Activated T-helper 1 cell treated with anti-CD3 and anti-CD28 coated beads, Interleukin-12 subunit alpha, Interleukin-12 subunit beta, Interleukin-2, Interleukin-4 antibody, amounts not matched to agents 30 ng/mL and 10 ng/mL and 1 ng/mL, durations not matched to agents 14 hours and 24 hours and 36 hours (primary cell): ENCODE measurements at places on chromosomes 4 and X. TPM values are rescaled to one million over a fixed set of nuclear protein-coding genes. Genes with fewer than 3 reads are reported as not detected.

DNA sequence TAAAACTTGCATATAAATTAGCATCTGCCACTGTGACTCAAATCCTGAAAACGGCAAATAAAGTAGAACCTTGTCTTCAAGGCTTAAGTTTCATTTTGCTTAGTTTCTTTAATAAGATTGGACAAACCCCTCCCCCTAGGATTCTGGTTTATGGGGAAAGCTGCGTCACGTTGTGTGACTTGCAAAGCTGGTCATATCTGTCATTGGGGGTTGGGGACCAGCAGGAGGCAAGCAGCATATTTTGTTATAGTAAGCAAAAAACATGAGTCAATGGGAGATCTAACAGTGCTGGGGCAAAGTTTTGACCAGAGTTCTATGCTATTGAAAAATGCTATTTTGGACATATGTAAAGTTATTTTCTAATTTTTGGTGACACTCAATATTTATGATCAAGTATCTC is 407.3 kb downstream of the PCDH18 start:
- DNase-seq = no peak

- no peak for DNase-seq
Measured at GRCh38 chr4:71752383-71753042, 31.4 kb downstream of the GC start.

DNA sequence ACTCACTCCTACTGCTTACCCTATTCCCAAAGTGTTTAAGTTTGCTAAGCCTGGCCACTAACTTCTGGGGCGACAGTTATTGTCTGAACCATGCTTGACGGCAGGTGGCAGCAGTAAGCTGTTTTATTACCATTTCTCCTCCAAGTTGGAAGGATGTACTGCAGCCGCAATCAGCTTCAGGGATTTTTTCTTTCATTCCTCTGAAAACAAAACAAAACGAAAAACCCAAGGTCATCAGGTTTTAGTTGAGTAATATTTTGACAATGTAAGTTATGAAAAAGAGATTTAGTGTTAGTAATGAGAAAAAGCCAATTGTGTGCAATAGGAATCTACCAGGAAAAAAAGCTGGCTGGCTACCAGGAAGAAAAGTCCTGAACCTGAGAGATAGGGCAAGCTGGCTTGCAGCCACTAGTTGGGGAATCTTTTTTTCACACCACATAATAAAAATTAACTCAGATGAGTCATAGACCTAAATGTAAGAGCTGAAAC is 13.2 kb upstream of the RAB9B start:
- DNase-seq = peak; percentile 3

The CENPVL3 gene
- total RNA-seq = not detected in 2 replicates

The TCEAL6 gene
- total RNA-seq = not detected in 2 replicates

- no peak for DNase-seq
Measured at GRCh38 chr4:88107406-88108107, 50.9 kb downstream of the ABCG2 start.

DNA sequence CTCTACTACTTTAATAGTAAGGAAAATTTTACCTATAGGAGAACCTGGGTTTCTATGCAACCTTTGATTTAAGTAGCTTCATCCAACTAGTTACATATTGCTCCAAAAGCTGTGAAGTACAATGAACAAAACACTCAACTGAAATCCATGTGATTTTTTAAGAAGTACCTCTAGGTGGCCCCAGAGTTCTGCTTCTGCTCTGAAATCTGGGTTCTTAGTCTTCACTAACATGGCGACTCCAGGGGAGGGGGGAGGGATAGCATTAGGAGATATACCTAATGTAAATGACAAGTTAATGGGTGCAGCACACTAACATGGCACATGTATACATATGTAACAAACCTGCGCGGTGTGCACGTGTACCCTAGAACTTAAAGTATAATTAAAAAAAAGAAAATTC is 73.4 kb upstream of the MAGEB2 start:
- DNase-seq = no peak

The CLDN22 gene
- not detected in 2 replicates for total RNA-seq

DNA sequence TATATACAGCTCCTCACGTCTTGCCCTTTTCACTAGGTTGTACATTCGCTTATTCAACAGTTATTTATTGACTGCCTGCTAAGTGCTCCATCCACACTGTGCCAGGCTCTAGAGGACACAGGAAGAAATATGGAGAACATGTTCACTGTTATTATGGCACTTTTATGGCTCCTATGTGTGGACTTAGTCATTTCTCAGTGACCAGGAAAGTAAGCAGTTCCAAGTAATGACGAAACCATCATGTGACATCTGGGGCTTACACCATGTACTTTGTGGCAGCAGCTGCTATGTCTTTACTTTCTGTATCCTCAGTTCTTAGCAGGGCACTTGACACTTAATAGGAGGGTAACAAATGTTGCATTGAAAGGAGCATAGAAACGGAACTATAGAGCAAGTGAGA is 278.0 kb downstream of the ANK2 start:
- DNase-seq = no peak

DNA sequence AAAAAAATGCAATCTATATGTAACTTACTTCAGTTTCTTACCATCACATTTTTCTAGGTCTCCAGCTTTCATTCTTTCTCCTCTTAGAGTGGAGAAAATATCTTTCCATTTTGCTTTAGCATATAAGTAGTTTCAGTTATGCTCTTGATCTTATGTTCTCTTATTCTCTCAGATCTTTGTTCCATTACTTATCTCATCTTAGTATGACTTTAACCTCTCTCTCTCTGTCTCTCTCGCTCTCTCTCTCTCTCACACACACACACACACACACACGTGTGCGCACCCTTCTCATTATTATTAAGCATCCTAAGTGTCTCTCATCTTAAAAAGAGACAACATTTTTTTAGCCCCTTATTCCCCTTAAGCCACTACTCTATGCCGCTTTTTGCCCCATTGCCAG is 92.8 kb downstream of the FAAH2 start:
- no peak for DNase-seq

The CMC4 gene
- total RNA-seq = 1.3 and 3.0 TPM in 2 replicates

The DCAF12L2 gene
- total RNA-seq = not detected in 2 replicates

DNA sequence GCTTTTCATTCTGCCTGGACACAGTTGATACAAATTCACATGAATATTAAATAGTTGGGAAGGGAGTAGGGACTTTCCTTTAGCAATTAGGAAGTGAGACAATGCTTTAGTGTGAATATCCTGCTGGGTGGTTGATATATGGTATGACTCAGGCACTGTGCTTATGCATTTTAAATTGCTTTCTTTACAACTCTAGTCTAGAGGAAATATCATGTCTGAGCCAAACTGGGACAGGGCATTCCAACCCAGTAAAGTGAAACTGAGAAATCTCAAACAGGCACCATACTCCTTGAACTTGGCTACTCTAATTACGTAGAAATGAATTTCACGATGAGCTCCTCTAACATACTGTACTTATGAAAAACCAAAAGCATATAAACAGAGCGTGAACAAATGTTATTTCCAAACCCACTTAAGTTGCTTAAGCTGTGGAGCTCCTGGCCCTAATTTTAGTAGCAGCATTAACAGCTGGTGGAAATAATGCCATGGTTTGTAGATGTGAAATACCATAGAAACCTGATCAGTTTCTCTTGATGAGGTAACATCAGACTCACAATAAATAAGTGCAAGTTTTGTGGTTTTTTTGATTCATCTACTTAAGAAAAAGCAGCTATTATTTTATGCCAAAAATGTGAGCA is 242.9 kb upstream of the GK2 start:
- no peak for DNase-seq

The STK32B gene
- not detected in 2 replicates for total RNA-seq

The MGARP gene
- total RNA-seq = 0.15 TPM in 1 of 2 replicates, not detected in the other

The ATP1B4 gene
- total RNA-seq = not detected in 2 replicates
